ENCODE measurements at places on chromosomes 7 and 10. TPM values are rescaled to one million over a fixed set of nuclear protein-coding genes. Genes with fewer than 3 reads are reported as not detected.

Gene ITPRID1
- total RNA-seq, result not detected

Gene MMRN2
- total RNA-seq, result 14.9 TPM

Gene CYP26C1
- total RNA-seq, result 0.12 TPM

Gene ZNF736
- 18.6 TPM for total RNA-seq

Gene LIPN
- total RNA-seq, result not detected

Gene CCT6A
- total RNA-seq, result 237 TPM

Gene CYP3A7
- total RNA-seq, result 0.55 TPM

Gene ICA1
- total RNA-seq, result 1.3 TPM

Gene GIMAP6
- 0.25 TPM for total RNA-seq

Gene ACADSB
- total RNA-seq, result 8.0 TPM

Gene RAPGEF5
- 0.75 TPM for total RNA-seq

Gene TASOR2
- 81.7 TPM for total RNA-seq

Gene SPDYE2
- total RNA-seq, result not detected

Gene PIP
- total RNA-seq, result not detected

Gene KIN
- 5.7 TPM for total RNA-seq

Gene CYP3A4
- total RNA-seq, result not detected

Gene KLLN
- total RNA-seq, result 0.33 TPM

Gene SMKR1
- total RNA-seq, result 0.44 TPM

Gene GNG11
- total RNA-seq, result 63.4 TPM

Gene GIMAP8
- total RNA-seq, result under 0.01 TPM

Gene LBX1
- not detected for total RNA-seq

Gene GJD4
- not detected for total RNA-seq

Gene WASL
- 13.0 TPM for total RNA-seq

Gene PAX2
- not detected for total RNA-seq

Gene OPALIN
- not detected for total RNA-seq

Gene ADAMTS14
- total RNA-seq, result 4.0 TPM

Gene CCL24
- not detected for total RNA-seq

Gene PTPRZ1
- 0.89 TPM for total RNA-seq

Gene CALN1
- total RNA-seq, result not detected

Gene CAMK1D
- 5.6 TPM for total RNA-seq

Gene RELN
- total RNA-seq, result 14.9 TPM

Gene SLK
- 87.3 TPM for total RNA-seq

Gene PIK3AP1
- 0.12 TPM for total RNA-seq

Gene FGL2
- 0.22 TPM for total RNA-seq

Gene ZFAND2A
- total RNA-seq, result 20.5 TPM

Gene ATG9B
- total RNA-seq, result 0.11 TPM

Gene PNLIPRP1
- total RNA-seq, result not detected

Gene TET1
- 2.0 TPM for total RNA-seq

Gene ITGB8
- 3.7 TPM for total RNA-seq

Gene WASHC2C
- 39.0 TPM for total RNA-seq

Gene LRRC18
- not detected for total RNA-seq

Gene SLC13A4
- under 0.01 TPM for total RNA-seq

Gene CPXM2
- total RNA-seq, result not detected

Gene LRIT1
- total RNA-seq, result not detected

Gene JAKMIP3
- 0.11 TPM for total RNA-seq

Gene UPK3B
- not detected for total RNA-seq

Gene DNAJC12
- 2.8 TPM for total RNA-seq

Gene ANKRD30A
- total RNA-seq, result not detected

Gene ASB15
- not detected for total RNA-seq

Gene FBXL13
- total RNA-seq, result 1.2 TPM

Gene SPDYE2B
- total RNA-seq, result not detected

Gene RPEL1
- total RNA-seq, result under 0.01 TPM

Gene UNCX
- not detected for total RNA-seq

Gene NEUROD6
- not detected for total RNA-seq

Gene FXYD4
- total RNA-seq, result not detected

Gene GNAI1
- total RNA-seq, result 56.4 TPM

Gene NAPEPLD
- 11.5 TPM for total RNA-seq

Gene TRIM50
- total RNA-seq, result not detected

Gene MOGAT3
- not detected for total RNA-seq

Gene FGF8
- total RNA-seq, result not detected
